ENCODE measurements at places on chromosomes 3 and 15.

DNA sequence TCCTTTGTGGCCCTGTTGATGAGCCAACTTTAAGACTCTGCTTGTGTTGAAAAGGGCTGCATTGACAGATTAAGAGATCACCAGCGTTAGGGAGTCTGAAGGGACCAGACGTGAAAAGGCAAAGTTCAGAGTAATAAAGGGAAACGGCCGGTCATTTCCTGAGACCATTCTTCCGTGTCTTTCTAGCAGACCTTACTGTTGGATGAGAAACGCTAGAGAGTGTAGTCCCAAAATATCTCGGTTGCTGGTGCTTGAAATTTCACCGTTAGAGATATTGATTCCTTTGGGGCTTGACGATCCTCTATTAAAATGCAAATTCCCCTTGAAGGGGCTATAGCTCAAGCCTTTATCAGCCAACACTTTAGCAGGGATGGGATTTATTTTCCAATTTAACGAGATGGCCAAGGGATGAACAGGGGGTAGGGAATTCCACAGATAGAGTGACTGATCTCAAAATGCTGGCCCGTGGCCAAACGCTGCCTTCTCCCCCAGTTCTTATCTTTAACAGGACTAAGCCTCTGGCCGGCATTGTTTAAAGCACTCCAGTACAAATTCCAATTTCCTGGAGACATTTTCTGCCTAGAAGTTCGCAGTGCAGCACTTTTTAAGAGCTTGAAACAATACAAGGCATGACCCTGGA is 250.4 kb downstream of the TJP1 start:
- no peak for DNase-seq

DNA sequence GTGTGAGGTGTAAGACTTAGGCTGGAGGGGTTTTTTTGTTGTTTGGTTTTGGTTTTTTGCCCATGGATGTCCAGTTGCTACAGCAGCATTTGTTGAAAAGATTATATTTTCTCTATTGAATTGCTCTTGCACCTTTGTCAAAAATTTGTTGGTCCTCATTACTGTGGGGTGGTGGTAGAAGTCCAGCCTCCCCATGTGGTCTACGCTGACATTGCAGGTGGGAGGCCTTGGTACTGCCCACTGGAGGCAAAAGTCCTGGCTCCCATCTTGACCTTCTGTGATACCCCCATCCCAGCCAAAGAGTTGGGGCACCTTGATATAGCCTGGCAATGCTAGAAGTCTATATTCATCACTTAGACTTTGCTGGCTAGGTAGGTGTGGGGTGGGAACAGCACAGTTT is 5.4 kb upstream of the RAB6B start:
- no peak for DNase-seq

DNA sequence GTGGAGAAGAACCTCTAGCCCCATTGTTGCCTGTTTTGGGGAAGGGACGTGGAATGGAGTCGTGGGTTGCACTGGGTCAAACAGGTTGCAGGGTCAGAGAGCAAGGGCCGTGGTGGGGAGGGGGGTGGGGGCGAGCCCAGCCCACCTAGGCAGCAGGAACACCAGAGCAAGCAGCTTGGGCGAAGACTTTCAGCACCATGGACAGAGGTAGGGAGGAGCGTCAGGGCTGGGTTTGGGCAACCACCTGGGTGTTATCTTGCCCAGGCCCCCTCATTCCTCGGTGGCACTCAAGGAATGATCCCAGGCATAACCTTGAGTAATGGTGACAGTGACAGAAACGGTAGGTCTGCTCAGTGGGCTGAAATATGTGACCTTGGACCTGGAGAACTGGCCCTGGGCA is 45.9 kb upstream of the TMEM115 start:
- no peak for DNase-seq

DNA sequence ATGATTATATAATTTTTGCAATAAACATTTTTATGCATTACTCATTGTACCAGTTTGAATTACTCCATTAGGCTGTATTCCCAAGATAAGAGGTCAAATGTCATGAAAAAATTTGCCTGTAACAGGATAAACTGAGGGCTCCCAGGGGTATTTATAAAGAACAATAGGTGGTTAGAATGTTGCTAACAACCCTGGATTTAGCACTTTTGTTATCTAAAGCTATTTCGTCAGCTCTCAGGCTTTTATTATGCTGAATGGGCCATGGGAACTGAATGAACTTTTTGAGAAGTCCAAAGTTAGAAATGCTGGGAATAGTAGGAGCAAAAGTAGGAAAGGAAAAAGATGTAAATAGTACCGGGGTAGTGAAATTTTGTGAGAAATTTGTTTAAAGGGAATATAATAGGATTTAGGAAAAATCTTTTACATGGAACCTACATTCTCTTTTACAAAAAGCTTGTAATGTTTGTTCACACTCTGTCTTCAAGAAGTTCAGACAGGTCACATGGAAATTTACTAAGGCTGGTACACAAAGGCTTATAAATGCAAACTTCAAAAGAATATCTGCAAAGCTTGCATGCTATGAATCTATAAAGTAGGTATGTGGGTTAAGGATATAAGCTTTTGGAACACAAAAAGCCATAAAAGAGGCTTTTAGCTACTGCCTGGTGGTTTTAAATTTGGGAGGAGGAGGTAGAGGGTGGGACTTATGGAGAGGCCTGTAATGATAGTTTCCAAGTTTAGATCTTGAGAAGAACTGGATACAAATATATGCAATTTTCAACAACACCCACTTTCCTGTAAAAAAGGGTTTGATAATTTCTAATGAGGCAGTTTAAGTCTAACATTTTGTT is 445.8 kb upstream of the NAALADL2 start:
- no peak for DNase-seq

DNA sequence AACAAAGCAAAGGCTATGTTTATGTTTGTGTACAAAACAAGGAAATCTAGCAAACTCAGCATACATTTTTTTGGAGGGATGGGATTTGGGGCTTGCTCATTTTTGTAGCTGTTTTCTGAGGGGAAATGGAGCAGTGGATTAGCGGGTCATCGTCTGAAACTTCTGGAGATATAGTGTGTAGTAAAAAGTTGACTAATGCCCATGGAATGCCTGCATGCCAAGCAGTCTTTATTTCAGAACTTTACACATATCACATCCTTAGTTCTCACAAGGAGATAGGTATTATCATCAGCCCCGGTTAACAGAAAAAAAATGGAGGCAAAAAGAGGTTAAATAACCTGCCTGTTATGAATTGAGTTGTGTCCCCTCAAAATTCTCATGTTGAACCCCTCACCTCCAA is 47.1 kb downstream of the ATP13A4 start:
- no peak for DNase-seq
